Right ventricle myocardium superior (tissue), 1 donor: ENCODE measurements at places on chromosomes 5 and 9. TPM values are rescaled to one million over a fixed set of nuclear protein-coding genes. Genes with fewer than 3 reads are reported as not detected.

DMAC1 gene
- total RNA-seq, result 130 TPM

MZB1 gene
- 0.70 TPM for total RNA-seq

CFAP77 gene
- total RNA-seq, result 2.0 TPM

C5orf46 gene
- total RNA-seq, result 2.0 TPM

LECT2 gene
- total RNA-seq, result not detected

TAF7 gene
- 101 TPM for total RNA-seq

RFX3 gene
- total RNA-seq, result 3.7 TPM

NREP gene
- 21.6 TPM for total RNA-seq

PIP5K1B gene
- total RNA-seq, result 62.8 TPM

HTR4 gene
- total RNA-seq, result 0.22 TPM

RLN2 gene
- not detected for total RNA-seq

TAF1L gene
- total RNA-seq, result not detected

FBXW2 gene
- 39.7 TPM for total RNA-seq

OLFM1 gene
- total RNA-seq, result 11.9 TPM

CENPP gene
- total RNA-seq, result 3.0 TPM

TICAM2 gene
- 2.7 TPM for total RNA-seq

RNF224 gene
- total RNA-seq, result not detected

PPP3R2 gene
- total RNA-seq, result not detected

IFNA2 gene
- not detected for total RNA-seq

GFI1B gene
- total RNA-seq, result not detected

TESK1 gene
- 25.0 TPM for total RNA-seq

PCDHB7 gene
- 0.62 TPM for total RNA-seq

PCDHA9 gene
- not detected for total RNA-seq

PLCXD3 gene
- total RNA-seq, result 79.3 TPM

SLC6A7 gene
- not detected for total RNA-seq

GABRA6 gene
- not detected for total RNA-seq
